Osteoblast (primary cell): ENCODE measurements at places on chromosomes 3 and 15.

DNA sequence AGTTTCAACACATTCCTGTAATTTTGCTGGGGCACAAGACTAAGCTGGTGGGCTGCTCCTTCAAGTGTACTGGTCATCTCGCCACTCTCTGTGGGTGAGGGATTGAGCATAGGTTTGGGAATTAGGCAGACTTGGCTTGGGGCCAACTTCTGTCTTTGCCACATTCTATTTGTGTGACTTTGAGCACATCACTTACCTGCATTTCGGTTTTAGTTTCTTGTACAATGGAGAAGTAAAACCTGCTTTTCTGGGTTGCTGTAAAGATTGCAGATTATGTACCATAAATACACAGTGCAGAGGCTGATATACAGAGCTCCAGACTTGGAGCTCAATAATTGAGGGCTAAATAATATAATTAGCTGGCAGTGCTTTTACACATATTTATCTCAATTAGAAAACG, 162.1 kb downstream of the C3orf38 start:
- no peak for DNase-seq

DNA sequence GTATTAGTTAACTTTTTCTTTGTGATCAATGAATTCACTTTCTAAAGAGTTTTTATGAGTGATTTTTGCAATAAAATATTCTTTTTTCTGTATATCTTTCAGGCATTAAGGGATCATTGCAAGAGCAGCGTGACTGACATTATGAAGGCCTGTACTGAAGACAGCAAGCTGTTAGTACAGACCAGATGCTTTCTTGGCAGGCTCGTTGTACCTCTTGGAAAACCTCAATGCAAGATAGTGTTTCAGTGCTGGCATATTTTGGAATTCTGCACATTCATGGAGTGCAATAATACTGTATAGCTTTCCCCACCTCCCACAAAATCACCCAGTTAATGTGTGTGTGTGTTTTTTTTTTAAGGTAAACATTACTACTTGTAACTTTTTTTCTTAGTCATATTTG, 24.4 kb downstream of the SELENOT start:
- no peak for DNase-seq

GRCh38 chr3:81439108-81439507, 322.3 kb downstream of the GBE1 start:
- DNase-seq, result no peak

DNA sequence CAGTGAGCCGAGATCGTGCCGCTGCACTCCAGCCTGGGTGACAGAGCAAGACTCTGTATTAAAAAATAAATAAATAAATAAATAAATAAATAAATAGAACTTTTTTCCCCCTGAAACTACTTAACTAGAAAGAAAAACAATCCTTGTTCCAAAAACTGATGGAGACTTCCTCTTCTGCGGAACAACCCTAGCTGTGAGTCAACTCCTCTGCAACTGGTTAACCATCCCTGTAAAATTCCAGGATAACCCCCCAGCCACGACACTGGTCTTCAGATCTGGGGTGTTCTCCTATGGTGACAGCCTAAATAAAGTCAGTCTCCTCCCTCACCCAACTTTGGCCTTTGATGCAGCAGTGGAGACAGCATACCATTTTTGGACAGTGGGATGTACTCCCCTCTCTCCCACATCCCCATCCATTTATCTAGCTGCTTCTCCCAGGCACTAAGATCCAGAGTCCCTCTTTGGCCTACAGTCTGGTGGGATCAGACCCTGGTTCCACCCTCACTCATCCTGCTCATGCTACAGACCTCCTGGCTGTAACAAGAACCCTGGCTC, 352.6 kb downstream of the OCA2 start:
- DNase-seq, result no peak

DNA sequence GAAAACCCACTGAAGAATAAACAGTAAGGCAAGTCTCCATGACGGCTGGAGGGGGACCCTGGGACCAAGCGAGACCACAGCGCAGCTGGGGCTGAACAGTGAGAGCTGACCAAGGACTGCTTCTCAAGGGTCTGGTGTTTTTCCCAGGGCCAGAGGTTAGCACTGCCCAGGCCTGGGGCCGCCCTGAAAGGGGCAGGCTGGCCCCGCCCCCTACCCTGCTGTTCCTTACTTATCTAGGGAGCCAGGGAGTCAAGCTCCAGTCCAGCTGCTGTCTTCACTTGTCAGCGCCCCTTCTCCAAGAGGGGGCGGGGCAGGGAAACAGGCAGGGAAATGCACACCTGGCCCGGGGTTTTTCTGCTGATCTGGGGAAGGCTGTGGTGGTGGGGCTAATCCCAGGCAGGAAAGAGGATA, 51.6 kb upstream of the HACD2 start:
- DNase-seq, result peak; percentile 72

- DNase-seq, result peak; percentile 73
Measured at GRCh38 chr3:54427941-54428871, 305.9 kb downstream of the CACNA2D3 start.

- peak; percentile 34 for DNase-seq
Measured at GRCh38 chr3:64166584-64167162, 58.6 kb downstream of the PRICKLE2 start.

GRCh38 chr15:25694239-25694584, 168.9 kb downstream of the ATP10A start:
- DNase-seq, result peak; percentile 67

DNA sequence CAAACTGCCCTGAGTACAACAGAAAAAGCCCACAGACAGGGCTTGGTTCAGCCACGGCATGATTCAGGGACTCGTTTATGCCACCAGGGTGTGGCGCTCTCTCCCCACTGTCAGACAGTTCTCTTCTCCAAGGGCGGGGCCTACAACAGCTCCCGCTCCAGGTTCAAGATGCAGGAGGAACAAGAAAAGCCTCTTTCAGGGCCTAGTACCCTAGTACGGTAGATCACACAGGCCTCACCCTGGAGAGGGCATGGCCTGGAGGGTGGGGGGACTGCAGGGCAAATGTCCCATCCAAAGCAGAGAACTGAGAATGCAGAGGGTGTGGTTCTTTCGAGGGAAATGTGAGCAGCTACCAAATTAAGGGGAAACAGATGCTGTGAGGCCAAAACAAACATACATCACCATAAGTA, 12.0 kb downstream of the MESD start:
- DNase-seq, result no peak

DNA sequence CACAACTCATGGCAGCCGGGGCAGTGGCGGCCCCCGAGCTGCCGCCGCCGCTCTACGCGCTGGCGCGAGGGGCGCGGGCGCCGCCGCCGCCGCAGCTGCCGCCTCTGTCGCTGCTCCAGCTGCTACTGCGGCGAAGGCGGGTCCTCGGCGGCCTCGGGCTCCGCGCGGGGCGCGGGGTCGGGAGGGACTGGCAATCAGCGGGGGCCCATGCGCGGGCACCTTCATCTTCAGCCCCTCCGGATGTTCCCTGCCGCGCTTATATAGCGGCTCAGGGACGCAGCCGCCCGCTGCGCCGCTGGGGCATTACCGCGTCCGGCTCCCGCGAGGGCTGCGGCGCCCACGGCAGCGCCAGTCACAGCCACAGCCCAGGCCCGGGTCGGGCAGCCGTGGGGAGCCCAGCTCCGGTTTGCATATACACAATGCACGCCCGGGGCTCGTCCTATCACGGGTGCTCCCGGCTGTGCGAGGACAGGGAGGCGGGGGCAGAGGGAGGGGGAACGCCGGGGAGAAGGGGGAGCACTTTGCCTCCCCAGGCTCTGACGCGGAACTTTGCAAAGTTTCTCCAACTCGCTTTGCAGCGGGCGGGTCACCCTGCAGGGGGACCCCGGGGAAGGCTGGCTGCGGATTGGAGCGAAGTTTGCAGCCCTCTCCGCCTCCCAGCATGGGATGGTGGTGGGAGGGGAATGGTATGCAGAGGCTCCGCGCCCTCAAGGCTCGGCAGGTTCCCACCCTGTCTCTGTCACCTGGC, at the start of gene VGLL3:
TSS of gene VGLL3 (minus strand) at position 416 of the 748 bp plus-strand sequence. CDS start at position 10, 406 bp downstream.
- DNase-seq, result peak; percentile 94

DNA sequence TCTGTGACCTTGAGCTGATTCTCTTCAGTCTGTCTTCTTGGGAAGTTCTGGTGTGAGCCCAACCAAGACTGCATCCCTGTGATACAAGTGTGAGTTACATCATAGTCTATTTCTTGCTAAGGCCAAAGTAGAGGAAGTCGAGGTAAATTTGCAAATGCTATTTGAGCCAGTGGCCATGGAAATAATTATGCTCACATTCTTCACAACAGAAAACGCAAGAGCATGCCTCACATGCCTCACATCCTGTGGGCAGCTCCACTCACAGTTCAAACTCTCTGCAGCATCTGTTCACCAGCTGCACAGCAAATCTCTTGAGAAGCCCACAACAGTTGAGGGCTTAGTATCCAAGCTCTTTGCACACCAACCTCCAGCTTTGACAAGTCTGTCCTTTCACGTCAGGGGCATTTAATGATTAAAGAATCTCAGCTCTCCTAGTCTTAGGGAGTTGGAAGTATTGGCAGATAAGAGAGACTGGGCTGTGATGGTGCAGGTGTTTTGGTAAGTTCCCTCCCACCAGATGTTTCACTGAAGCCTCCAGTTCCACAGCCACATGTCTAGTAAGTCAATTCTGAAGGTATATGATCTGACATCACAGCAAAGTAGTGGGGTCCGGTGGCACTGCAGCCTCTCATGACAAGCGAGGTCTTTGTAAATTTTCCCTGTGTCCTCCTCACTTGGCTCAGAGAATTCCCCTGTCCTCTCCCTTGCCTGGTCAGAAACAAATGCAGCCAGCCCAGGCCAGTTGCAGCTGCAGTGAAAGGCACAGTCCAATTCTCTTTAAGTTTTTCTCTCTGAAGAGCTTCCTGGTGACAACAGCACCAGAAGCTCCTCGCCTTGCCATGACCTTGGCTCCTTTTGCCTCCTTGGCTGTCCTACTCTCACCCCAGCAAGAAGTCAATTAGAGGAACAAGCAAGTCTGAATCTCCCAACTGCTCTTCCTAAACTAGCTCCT, 166.1 kb downstream of the SSR3 start:
- no peak for DNase-seq

- DNase-seq, result peak; percentile 51
Measured at GRCh38 chr15:48076454-48076853, 44.3 kb upstream of the SLC24A5 start.

DNA sequence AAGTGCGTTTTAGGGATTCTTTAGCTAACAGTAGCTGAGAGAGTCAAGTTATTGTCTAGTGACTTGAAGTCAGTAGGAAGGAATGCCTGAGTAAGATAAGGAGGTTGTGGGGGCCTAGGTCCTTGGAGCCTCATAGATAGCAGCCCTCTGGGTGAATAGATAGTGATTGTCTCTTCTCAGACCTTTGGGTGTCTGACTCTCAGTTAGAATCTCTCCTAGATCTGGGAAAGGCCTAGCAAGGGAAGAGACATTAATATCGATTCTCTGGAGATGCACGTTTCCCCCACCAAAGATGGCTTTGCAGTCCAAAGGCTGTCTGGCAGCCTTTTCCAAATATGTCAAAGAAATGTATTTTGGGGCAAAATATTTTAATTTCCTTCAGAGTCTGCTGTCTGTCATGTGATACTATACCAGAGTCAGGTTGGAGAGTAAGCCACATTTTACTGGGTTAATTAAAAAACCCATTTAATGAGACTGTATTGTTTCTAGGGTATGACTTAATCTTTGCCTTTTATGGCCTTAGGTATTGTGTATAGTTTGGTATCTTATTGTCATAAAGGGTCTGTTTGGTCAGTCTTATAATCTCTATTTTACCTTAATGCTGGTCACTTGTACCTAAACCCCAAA, 92.2 kb downstream of the ST6GAL1 start:
- DNase-seq, result no peak

- DNase-seq, result peak; percentile 93
Measured at GRCh38 chr3:138774529-138775253, 60.0 kb downstream of the PIK3CB start.

- no peak for DNase-seq
Measured at GRCh38 chr15:51796847-51797401, 32.5 kb upstream of the TMOD3 start.
